Choroid plexus epithelial cell (primary cell): ENCODE measurements at places on chromosomes 7 and 10.

- no peak for DNase-seq
These were observed 113.7 kb downstream of the CSTF2T start for GRCh38 chr10:51585742-51586141.

GRCh38 chr7:92809397-92809759, 27.0 kb downstream of the CDK6 start:
- DNase-seq, result peak; percentile 22

DNA sequence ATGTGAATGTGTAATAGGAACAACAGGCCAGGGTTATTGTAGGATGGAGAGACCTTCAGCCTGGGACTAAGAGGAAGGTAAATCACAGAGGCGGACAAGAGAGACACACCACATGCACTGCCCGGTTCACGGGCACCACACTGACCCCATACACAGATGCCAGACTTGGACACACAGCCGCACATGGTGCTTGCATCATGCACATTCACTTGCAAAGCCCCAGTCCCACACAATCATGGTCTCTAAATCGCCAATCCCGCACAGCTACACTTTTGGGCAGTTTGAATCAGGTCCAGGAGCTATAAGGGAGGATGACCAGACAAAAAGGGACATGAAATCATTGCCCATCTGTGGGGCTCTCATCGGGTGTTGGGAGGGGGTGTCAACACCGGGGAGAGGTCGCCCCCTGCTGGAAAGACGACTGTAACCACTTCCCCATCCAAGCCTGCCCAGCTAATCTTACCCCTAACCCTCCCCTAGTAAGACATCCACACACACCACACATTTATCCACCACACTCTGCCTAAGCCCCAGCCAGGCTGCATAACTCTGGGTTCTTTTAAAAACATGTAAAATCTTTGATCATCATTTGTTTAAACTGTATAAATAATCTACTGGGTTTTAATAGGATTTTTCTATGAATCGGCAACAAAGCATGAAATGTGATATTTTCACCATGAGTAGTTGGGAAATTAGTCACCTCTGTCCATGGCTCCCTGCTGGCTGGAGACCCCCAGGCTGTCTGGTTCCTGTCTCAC, 40.5 kb upstream of the SLF2 start:
- DNase-seq, result peak; percentile 66

DNA sequence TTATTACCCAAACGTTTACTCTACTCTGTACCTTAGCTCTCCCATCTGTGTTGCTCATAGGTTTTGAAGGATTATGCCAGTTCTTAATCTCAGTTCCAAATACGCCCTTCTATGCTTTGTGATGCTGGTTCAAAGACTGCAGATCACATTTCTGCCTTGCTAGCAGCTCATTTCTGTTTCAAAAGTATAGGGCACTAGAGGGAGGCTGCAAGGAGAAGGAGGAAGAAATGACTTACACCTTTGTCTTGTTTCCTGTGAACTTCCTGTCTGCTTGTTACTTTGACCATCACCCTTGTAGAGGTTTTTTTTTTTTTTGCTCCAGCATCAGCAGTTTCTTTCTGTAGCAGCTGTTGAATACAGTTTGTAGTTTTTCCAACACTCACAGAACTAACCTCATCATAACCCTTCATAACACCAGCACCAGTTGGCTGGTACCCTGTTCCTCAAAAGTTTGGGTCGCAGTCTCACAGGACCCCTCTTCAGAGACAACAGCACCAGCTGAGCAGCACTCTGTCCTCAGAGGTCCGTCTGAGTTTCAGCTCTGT, 16.5 kb downstream of the SLK start:
- DNase-seq, result no peak

- peak; percentile 77 for DNase-seq
These were observed 123.9 kb downstream of the PRKAG2 start for GRCh38 chr7:151752816-151753595.

DNA sequence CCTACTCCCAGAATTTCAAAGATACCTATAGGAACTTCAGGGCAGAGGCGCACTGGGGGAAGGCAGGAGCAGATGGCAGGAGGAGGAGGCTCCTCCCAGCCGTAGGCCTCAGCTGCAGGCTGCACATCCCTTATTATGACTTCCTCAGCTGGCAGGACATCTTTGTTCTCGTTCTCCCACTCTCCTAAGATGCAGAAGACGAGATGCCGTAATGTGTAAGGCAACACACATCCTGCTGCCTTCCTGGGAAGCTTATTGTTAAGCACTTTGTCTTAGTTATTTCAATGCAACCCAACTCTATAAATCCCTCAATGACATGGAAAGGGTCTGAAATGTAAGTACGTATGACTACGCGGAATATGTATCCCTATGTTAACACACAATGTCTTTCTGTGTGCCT, 599.8 kb upstream of the MGMT start:
- DNase-seq, result no peak

DNA sequence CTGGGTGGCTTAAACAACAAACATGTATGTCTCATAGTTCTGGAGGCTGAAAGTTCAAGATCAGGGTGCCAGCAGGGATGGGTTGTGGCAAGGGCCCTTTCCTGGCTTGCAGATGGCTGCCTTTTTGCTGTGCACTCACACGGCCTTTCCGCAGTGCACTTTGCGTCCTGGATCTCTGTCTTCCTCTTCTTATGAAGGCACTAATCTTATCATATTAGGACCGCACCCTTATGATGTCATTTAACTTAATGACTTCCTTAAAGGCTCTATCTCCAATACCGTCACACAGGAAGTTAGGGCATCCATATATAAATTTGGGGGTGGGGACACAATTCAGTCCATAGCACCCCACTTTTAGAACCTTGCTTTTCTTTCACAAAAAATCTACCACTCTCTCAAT, 255.2 kb downstream of the SNX13 start:
- no peak for DNase-seq

DNA sequence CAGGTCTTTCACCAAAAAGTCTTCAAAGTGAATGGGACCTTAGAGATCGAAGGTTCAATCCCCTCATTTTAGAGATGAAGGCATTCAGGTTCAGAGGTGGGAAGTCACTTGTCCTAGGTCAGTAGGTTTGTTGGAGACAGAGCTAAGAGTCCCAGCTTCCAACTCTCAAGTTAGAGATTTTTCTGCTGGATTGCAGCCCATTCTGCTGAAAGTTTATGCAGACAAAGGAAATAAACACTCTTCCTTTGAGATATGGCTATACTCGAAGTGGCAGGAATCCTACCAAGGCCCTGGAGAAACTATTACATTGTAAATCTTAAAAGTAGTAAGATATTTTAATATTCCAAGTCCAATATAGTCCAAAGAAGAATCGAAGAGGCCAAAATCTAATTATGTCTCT, 64.4 kb downstream of the LYZL1 start:
- peak; percentile 37 for DNase-seq

- peak; percentile 81 for DNase-seq
These were observed 26.5 kb downstream of the DNAJB12 start for GRCh38 chr10:72328045-72328828.

DNA sequence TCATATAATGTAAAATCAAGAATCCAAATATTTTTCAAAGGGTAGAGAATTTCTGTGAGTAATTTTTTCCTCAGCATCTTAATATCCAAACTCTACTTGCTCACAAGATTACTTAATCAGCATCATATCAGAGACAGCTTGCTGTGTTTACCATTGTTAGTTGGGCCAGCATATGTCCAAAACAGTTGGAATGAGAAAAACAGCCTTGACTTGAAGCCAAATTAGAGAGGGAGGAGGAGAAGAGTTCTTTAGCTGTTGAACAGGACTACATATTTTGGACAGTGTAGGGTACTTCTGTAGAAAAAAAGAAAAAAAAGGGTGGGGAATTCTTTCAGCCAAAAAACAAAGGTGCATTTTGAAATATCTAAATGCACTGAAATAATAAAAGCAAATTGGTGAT, 69.8 kb downstream of the HDAC9 start:
- DNase-seq, result no peak

GRCh38 chr7:80133361-80134114, 1.1 kb upstream of the GNAI1 start:
- DNase-seq, result peak; percentile 29

GRCh38 chr10:102279104-102279503, 33.8 kb downstream of the GBF1 start:
- no peak for DNase-seq

DNA sequence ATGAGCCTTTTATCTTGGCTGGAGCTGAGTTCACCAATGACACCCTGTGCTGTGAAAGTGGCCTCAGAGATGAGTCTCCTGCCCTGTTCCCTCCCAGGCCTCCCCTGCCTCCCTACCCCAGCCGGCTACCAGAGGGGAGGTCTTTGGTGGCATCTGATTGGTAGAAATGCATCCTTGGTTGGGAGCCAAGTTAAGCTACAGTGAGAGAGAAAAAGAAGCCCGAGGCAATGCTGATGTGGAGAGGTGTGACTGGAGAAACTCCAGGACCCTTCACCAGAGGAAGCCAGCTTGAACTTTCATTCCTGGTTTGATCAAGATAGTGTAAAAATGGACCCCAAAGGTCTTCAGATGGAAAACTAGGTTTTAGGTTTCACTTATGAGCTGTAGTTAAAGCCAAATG, 191.1 kb upstream of the TCF7L2 start:
- DNase-seq, result no peak

- peak; percentile 74 for DNase-seq
These were observed 256.4 kb downstream of the CAMK1D start for GRCh38 chr10:12605580-12606405.

- peak; percentile 75 for DNase-seq
These were observed 117.9 kb upstream of the COL1A2 start for GRCh38 chr7:94276795-94277194.

GRCh38 chr7:114365791-114366190, 48.8 kb upstream of the FOXP2 start:
- DNase-seq, result no peak

DNA sequence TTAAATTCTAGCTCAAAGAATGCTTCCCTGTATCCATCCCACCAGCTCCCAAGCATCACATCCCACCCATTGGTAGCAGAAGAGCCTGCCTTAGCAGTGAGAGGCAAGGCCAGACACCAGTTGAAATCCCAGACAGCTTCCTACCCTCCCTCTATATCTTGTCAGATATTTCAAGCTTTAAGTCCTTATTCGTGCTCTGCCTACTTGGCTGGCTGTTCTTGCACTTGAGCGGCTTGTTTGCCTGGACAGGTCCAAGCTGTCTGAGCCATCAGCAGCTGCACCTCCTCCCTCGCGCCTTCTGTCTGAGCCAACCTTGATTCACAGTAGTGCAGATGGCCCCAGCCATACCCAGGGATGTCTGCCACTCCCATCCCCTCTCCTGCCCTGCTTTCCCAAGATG, 16.4 kb downstream of the LRRC4 start:
- DNase-seq, result no peak

GRCh38 chr7:64999165-65000004, 7.1 kb downstream of the ERV3-1 start:
- DNase-seq, result peak; percentile 97

GRCh38 chr10:78972160-78972946, 96.4 kb upstream of the ZMIZ1 start:
- peak; percentile 83 for DNase-seq

DNA sequence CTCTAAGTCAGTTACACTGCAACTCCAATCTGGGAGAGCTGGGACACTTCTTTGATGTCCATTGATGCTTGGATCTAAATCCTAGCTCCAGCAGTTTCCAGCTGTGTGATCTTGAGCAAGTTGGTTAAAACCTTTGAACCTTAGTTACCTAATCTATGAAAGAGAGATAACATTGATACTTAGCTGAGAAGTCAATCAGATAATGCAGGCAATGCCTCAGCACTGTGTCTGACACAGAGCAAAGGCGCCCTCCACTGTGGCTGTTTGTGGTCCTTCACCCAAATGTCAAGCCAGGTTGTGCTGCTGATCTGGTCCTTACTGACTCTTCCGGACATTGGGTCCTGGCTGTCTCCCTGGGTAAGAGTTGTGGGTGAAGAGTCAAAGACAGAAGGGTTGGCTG, 20.2 kb downstream of the DNTT start:
- DNase-seq, result no peak

GRCh38 chr10:11015446-11015934, 2.2 kb upstream of the CELF2 start:
- no peak for DNase-seq

GRCh38 chr10:21707498-21707897, 173.5 kb downstream of the MLLT10 start:
- DNase-seq, result no peak

- DNase-seq, result peak; percentile 34
These were observed 83.6 kb upstream of the TMEM72 start for GRCh38 chr10:44827431-44828006.

DNA sequence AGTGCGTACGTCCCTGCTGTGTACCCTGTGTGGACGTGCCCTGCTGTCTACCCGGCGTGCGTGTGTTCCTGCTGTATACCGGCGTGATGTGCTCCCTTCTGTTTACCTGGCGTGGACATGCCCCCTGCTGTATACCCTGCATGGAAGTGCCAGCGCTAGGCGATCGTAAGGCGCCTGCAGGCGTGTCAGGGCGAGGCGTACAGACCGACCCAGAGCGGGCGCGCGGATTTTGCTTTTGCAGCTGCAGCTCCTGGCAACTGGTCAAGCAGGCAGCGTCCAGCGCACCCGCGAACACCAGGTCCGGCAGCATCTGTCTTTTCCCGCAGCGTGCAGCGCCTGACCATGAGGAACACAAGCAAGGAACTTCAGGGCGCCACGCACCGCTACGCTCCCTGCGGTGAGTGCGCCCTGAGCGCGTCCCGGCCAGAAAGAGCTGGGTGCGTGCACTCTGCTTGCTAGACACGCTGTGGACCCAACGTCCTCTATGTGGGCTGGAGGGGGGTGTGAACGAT, 680 bp downstream of the C7orf57 start:
- peak; percentile 54 for DNase-seq

GRCh38 chr7:134710854-134711624, 64.4 kb downstream of the BPGM start:
- DNase-seq, result no peak

GRCh38 chr7:132771301-132771730, 195.0 kb upstream of the PLXNA4 start:
- DNase-seq, result no peak

DNA sequence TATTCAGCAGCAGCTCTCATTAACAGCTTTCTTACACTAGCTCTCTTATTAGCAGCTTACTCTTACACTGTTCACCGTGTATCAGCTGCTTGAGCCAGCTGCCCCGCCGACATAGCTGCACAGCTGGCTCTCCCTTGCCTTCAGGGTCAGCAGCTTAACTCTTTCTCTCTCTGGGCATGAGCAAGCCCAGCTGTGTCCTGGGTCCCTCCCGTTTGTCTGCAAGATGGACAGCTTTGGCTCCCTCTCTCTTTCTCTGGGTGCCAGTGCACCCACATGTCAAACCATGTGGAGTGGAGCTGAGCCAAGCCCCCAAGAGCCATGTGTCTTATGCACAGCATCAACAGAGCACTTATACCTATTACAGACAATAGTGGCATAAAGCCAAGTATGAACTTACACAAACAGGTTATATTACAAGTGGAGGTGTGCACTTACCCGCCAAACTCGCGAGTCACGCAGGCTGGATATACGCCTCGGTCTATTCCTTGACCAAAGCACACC, 35.7 kb upstream of the MTPAP start:
- DNase-seq, result peak; percentile 75

GRCh38 chr7:144019457-144019856, 19.3 kb downstream of the OR6B1 start:
- peak; percentile 97 for DNase-seq
